ENCODE measurements at places on chromosomes 6 and 20.

- no peak for DNase-seq
These were observed 25.6 kb upstream of the ENPP4 start for GRCh38 chr6:46104209-46104608.

- no peak for DNase-seq
These were observed at the start of gene OR2B6 for GRCh38 chr6:27956941-27957340. Gene OR2B6, plus strand, starts transcription at chr6:27957241. Its CDS starts 0 bp downstream, at chr6:27957241.

DNA sequence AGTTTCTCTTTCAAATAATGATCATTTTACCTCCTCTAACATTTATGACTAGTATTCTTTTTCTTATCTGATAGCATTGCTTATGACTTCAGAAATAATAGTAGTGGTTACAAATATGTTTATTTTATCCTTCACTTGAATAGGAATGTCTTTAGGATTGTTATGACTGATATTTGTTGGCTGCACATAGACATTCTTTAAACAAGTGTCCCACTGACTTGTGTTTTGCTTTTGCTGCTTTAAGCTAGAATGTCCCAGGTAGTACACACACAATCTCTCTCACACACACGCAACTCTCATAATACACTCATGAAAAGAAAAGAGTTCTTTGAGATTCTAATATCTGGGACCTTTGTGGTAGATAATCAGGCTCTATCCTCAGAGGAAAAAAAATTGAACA is 21.6 kb downstream of the KIAA1586 start:
- DNase-seq: no peak

GRCh38 chr20:45592574-45593189 is 13.6 kb upstream of the WFDC8 start:
- DNase-seq: peak; percentile 14

- DNase-seq: no peak
These were observed 13.8 kb upstream of the DDR1 start for GRCh38 chr6:30870546-30870945.

- DNase-seq: no peak
These were observed 143.3 kb downstream of the PRL start for GRCh38 chr6:22153384-22154158.

- DNase-seq: no peak
These were observed 580.7 kb downstream of the RFPL4B start for GRCh38 chr6:112927641-112928320.

- no peak for DNase-seq
These were observed 20.5 kb downstream of the LAMA5 start for GRCh38 chr20:62346398-62347150.

DNA sequence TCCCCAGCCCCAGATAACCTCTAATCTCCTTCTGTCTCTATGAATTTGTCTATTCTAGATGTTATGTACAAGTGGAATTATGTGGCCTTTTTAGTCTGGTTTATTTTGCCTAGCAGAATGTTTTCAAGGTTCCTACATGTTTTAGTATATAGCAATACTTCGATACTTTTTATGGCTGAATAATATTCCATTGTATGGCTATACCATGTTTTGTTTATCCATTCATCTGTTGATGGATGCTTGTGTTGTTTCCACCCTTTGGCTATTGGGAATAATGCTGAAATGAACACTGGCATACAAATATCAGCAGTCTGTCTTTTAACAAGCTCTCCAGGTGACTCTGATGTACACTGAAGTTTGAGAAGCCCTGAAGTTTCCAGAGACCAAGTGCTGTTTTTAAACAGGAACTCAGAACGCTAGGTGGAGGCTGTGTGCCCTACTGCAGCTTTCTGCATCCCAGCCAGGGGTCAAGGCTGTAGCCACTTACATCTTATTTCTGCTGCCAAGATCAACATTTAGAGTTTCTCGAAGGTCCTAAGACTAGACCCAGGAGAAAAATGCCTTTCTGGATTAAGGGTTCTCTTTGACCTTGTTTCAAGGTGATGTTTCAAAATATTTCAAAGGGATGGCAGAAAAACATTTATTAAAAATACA is 123.0 kb downstream of the SOBP start:
- no peak for DNase-seq

DNA sequence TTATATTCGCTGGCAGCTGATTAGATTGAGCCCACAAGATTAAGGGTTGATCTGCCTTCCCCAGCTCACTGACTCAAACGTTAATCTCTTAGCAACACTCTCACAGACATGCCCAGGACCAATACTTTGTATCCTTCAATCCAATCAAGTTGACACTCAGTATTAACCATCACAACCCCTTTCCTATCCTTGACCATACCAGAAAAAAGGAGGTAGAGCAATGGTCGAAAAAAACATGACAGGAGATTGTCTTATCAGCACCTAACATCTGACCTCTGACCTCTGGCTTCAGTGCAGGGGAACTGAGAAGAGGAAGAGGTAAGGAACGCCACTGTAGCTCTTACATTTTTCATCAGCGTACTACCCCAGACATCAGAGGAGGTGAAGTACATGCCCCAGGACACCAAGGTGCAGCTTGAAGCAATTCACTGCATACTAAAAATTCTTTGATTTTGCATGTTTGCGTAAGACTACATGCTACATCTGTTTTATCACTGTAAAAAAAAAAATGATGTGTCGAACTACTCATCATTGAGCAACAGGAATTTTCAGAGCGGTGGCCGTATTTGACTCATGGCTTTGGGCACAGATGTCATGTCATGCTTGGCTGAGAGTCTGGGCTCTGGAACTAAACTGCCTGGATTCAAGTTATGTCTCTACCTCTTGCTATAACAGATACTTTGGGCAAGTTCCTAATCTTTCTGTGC is 188.0 kb upstream of the TAB2 start:
- no peak for DNase-seq

DNA sequence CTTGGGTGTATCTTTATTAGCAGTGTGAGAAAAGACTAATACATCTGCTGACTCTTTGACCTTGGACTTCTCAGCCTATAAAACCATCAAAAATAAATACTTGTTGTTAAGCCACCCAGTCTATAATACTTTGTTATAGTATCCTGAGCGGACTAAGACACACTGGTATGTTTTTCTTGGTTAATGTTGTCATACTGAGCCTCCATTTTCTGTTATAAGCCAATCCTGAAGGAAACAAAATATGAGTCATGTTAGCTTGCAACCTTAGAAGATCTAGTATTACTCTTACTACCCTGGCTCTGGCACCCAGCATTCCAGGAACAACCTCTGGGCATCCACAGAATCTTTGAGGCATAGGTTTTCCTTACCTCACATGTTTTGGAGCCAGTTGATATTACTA is 307.2 kb downstream of the FRK start:
- no peak for DNase-seq

- DNase-seq: no peak
These were observed 41.3 kb downstream of the WASF1 start for GRCh38 chr6:110137924-110138887.

DNA sequence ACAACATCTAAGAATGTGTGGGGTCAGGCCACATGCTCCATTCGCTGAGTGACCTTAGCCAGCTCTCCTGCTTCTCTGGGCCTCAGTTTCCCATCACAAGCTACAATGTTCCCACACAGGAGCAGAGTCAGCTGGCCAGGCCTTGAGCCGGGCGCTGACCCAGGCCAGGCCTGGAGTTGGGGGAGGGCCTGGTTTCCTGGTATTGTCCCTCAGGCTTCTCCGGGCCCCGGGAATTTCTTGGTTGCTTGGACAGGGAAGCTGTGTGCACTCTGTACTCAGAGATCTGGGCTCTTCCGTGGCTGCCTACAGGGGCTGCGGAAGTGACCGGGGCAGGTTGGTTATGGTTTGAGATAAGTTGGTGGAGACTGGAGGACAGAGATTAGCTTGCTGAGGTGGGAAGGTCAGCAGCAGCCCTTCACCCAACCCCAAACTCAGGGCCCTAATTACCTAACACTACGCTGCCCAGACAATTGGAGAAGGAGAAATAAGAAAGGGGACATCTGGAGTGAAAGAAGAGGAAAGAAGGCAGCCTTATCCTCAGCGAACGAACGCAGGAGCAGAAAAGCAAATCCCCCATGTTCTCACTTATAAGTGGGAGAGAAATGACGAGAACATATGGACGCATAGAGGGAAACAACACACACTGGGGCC is 6.2 kb downstream of the TGM2 start:
- DNase-seq: no peak

DNA sequence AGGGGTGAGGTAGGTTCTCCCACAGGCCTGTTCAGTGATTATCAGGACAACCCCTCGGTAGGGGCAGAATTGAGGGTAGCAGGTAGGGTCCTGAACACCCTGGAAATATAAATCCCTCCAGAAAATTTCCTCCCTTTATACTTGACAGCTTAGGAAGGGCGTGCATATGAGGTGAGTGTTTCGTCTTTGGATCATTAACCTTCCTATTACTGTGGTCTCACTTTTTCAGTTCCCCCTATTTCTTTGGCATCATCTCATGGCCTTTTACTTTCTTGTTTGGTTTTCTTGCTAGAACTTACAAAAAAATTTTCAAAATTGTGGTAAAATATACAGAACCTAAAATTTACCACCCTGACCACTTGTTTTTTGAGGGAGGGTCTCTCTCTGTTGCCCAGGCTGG is 18.7 kb upstream of the EPB41L1 start:
- DNase-seq: no peak
